ENCODE measurements at places on chromosomes 7 and 10. TPM values are rescaled to one million over a fixed set of nuclear protein-coding genes. Genes with fewer than 3 reads are reported as not detected.

The EVX1 gene
- not detected for total RNA-seq

The CLEC2L gene
- not detected for total RNA-seq

The VSTM4 gene
- total RNA-seq: not detected

The ACHE gene
- total RNA-seq: 19.0 TPM

The ATOH7 gene
- total RNA-seq: 0.54 TPM

The CTNNA3 gene
- 0.20 TPM for total RNA-seq

The PPP1R9A gene
- total RNA-seq: 37.2 TPM

The MMD2 gene
- not detected for total RNA-seq

The GRID1 gene
- total RNA-seq: 8.0 TPM

The HABP2 gene
- total RNA-seq: 24.3 TPM

The GRM3 gene
- not detected for total RNA-seq

The FAM25A gene
- total RNA-seq: not detected

The ITPRIP gene
- 3.1 TPM for total RNA-seq

The PPP1R3C gene
- total RNA-seq: not detected

The MYL7 gene
- 16.2 TPM for total RNA-seq

The PI4K2A gene
- 26.1 TPM for total RNA-seq

The CTTNBP2 gene
- 3.2 TPM for total RNA-seq

The SLC26A3 gene
- total RNA-seq: 0.79 TPM

The ENO4 gene
- not detected for total RNA-seq

The RSPH10B2 gene
- 0.45 TPM for total RNA-seq

The FAM24B gene
- total RNA-seq: 19.0 TPM

The ZNF282 gene
- 35.7 TPM for total RNA-seq

The SPDYE2B gene
- not detected for total RNA-seq

The WDR11 gene
- 53.1 TPM for total RNA-seq

The EIF5AL1 gene
- 1.1 TPM for total RNA-seq

The ARHGEF35 gene
- total RNA-seq: 15.7 TPM

The OPN4 gene
- not detected for total RNA-seq

The LLCFC1 gene
- not detected for total RNA-seq

The ANKRD26 gene
- 16.2 TPM for total RNA-seq

The TRRAP gene
- 55.4 TPM for total RNA-seq

The AMPH gene
- not detected for total RNA-seq

The GPR85 gene
- not detected for total RNA-seq

The ADARB2 gene
- total RNA-seq: 0.42 TPM

The PVRIG gene
- total RNA-seq: not detected

The PRSS2 gene
- 9.3 TPM for total RNA-seq

The GLI3 gene
- total RNA-seq: 1.1 TPM

The KCP gene
- total RNA-seq: 0.23 TPM

The FRMPD2 gene
- total RNA-seq: 0.12 TPM

The GBX1 gene
- not detected for total RNA-seq

The TMEM229A gene
- 0.88 TPM for total RNA-seq

The MINDY3 gene
- 25.9 TPM for total RNA-seq

The NKX2-3 gene
- total RNA-seq: 0.43 TPM

The FGFBP3 gene
- 3.3 TPM for total RNA-seq

The GIMAP5 gene
- total RNA-seq: not detected

The ARHGAP21 gene
- 99.1 TPM for total RNA-seq

The SERPINE1 gene
- total RNA-seq: 0.09 TPM

The C10orf143 gene
- total RNA-seq: not detected

The ELOVL3 gene
- total RNA-seq: 1.4 TPM

The MRLN gene
- total RNA-seq: 0.98 TPM

The ZSCAN21 gene
- total RNA-seq: 15.2 TPM

The ERVW-1 gene
- 0.51 TPM for total RNA-seq

The EPHA1 gene
- total RNA-seq: 66.6 TPM

The LIPN gene
- not detected for total RNA-seq

The PBLD gene
- total RNA-seq: 15.3 TPM

The PLXNA4 gene
- total RNA-seq: 0.58 TPM
